ENCODE measurements at places on chromosomes 5 and 9.
A peak's percentile ranks its signal among the peaks of the same experiment; 100 is the strongest.

DNA sequence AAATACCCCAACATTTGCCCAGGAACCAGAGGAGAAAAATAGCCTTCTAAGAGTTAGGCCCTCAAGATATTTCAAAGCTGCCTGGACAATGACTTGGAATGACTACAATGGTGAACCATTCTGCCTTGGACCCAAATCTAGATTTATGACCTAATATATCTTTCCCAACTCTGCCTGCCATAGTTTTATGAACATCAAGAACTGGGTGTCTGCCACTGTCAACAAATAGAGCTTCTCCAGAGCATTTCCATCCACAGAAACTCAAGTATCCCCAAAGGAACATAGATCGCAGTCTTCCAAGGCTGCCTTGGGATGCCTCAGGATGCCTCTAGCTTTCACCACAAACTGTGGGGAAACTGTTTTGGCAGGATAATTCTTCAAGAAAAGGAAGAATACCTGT lies 48.2 kb upstream of the NFIB start:
- peak; percentile 58 for DNase-seq

DNA sequence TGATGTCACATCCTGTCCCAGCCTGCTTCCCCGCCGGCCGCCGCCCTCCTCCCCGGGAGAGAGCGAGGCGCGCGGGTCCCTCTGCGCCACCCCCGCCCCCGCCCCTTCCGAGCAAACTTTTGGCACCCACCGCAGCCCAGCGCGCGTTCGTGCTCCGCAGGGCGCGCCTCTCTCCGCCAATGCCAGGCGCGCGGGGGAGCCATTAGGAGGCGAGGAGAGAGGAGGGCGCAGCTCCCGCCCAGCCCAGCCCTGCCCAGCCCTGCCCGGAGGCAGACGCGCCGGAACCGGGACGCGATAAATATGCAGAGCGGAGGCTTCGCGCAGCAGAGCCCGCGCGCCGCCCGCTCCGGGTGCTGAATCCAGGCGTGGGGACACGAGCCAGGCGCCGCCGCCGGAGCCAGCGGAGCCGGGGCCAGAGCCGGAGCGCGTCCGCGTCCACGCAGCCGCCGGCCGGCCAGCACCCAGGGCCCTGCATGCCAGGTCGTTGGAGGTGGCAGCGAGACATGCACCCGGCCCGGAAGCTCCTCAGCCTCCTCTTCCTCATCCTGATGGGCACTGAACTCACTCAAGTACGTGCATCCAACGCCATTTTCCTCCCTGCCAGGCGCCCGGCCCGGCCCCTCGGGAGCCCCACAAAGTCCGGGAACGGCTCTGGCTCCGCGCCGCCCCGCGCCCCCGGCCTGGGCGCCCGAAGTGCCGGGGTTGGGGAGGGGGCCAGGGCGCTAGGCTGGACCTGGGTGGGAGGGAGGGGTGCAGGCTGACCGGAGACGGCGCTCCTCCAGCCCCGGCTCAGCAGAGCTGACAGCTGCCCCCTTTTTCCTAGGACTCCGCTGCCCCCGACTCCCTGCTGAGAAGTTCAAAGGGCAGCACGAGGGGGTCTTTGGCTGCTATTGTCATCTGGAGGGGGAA lies 12.0 kb upstream of the OLFM1 start:
- DNase-seq: no peak

- no peak for DNase-seq
Observed at GRCh38 chr5:178441486-178442270, 148.5 kb downstream of the COL23A1 start.

DNA sequence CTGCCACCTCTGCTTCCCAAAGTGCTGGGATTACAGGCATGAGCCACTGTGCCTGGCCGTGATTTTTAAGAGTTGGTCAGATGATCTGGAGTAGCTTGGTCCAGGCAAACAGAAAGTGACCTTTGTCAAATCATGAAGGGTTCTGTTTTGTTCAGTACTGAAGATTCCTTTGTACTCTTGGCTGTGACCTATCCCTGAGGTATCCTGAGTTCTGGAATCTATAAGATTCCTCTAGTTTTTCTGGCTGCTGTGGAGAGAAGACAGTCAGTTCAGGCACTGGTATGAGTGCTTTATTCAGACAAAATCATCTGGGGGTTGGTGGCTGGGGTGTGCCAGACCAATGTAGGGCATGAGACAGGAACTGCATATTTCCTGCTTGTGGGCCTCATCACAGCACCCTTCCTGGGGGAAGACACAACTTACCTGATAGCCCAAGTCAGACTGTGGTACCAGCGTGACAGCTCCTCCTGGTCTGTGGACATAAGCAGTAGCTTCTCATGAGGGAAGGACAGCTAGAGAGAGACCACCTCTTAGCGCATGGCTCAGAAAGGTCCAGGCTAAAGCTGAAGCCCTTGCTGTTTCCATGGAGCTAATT lies 3.1 kb downstream of the ARHGEF39 start:
- no peak for DNase-seq

DNA sequence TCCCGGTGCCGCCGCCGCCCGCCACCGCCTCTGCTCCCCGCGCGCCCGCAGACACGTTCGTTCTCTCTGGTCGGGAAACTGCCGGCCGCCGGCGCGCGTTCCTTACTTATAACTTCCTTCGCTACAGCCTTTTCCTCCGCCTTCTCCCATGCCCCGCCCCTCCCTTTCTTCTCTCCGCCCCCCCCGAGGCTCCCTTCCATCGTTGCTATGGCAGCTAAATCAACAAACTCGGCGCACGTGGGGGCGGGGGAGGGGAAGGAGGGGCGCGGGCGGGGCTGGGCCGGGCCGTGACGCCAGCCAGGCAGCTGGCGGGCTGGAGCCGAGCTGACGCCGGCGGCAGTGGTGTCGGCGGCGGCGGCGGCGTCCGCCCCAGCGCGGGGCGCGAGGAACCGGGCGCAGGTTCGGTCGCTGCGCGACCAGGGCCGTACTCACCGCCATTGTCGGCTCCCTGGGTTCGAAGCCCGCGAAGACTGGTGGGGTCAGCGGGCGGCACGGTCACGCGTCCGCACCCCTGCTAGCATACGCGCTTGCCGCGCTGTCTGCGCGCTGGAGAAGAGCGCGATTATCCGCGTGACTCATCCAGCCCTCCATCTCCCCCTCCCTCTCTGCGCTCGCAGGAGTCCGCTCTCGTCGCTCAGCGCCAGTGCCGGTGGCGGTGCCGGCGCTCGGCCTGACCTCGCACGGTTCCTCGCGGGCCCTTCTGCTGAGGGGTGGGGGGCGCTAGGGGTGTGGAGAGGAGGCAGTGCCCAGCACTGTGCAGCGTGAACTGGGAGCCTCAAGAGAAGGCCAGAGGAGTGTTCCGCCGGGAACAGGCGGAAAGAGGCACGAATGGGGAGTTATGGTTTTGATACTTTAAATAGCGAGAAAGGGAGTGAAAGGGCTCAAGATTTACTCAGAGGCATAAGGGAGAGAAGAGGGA lies at the start of gene KLF4:
TSS of gene KLF4 (minus strand) at position 83 of the 919 bp plus-strand sequence. CDS start 597 bp downstream, outside the sequence.
- peak; percentile 87 for DNase-seq

GRCh38 chr5:147504011-147504410 lies 5.9 kb downstream of the DPYSL3 start:
- DNase-seq: peak; percentile 88

GRCh38 chr9:118568704-118569103 lies 800.5 kb downstream of the BRINP1 start:
- no peak for DNase-seq

DNA sequence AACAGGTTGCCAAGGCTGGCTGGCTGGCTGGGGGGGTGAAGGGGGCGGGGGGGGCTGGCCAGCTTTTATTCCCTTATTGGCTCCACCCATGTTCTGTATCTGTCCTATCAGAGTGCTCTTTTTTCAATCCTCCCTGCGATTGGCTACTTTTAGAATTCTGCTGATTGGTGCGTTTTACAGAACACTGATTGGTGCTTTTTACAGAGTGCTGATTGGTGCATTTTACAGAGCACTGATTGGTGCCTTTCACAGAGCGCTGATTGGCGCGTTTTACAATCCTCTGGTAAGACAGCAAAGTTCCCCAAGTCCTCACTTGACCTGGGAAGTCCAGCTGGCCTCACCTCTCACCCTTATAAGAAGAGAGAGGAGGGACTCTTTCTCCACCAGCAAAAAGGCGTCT lies 175.9 kb downstream of the ERCC6L2 start:
- DNase-seq: no peak

GRCh38 chr9:108761655-108762347 lies 94.0 kb downstream of the ACTL7B start:
- peak; percentile 25 for DNase-seq

DNA sequence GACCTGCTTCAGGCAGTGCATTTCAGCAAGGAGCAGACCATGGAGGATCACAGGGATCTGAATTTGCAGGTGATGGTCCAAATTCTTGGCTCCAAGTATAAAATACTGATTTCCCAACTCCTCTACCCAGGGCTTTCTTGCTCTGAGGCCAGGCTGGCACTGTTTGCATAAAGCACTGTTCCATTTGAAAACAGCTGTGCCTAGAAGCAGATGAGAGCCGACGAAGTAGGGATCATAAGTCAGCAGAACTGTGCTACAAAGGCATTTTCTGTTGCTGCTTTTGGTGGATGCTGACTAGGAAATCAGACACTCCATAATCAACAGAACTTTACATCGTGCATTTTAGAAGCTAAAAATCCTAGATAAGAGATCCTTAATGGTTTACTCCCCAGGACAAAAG lies 126.4 kb downstream of the MAT2B start:
- no peak for DNase-seq

GRCh38 chr9:14209399-14210345 lies 104.3 kb downstream of the NFIB start:
- no peak for DNase-seq

DNA sequence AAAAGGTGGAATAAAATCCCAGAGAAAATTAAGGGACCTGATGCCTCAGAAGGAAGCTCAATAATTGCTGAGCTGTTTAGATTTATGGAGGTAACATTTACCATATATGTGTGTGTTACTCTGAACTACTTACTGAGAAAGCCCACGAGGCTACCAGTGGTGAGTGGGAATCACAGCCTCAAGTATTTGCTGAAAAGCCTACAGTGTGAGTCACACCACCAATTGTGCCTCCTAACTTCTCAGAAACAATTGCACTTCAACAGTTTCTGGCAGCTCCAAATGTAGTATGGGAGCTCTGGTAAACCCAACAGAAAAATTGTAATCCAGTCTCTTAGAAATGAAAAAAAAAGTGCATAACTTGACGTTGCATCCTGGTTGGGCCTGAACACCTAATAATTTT lies 551.6 kb downstream of the PRDM9 start:
- no peak for DNase-seq

DNA sequence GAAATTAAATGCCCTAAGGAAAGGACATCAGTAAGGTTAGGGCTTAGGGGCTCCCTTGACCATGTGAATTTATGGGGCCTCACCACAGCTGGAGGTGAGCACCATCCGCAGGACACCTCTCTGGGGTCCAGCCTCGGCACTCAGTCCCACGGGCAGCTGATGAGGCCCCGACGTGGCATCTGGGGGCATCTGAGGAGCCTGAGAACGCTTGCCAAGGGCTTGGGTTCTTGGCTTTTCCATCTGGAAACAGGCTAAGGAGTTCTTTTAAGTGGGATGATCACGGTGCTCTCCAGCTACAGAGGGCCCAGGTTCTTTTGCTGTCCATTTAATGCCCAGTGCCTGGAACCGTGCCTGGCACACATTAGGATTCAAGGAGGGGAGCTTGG lies 3.6 kb downstream of the NKX2-5 start:
- DNase-seq: no peak

DNA sequence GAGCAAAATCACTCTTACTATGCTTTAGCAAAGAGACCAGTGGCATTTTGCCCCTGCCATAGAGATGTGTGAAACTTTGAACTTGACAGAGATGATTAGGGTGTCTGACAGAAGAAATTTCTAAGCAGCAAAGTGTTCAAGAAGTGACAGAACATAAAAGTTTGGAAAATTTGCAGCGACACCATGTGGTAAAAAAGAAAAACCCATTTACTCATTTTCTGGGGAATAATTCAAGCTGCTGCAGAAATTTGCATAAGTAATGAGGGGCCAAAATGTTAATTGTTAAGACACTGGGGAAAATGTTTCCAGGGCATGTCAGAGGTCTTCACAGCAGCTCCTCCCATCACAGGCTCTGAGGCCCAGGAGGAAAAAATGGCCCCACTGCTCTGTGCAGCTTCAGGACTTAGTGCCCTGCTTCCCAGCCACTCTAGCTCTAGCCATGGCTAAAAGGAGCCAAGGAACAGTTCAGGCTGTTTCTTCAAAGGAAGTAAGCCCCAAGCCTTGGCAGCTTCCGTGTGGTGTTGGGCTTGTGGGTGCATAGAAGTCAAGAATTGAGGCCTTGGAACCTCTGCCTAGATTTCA lies 6.1 kb upstream of the AP3B1 start:
- DNase-seq: no peak

- DNase-seq: no peak
Observed at GRCh38 chr5:81852291-81853029, 101.6 kb upstream of the SSBP2 start.

DNA sequence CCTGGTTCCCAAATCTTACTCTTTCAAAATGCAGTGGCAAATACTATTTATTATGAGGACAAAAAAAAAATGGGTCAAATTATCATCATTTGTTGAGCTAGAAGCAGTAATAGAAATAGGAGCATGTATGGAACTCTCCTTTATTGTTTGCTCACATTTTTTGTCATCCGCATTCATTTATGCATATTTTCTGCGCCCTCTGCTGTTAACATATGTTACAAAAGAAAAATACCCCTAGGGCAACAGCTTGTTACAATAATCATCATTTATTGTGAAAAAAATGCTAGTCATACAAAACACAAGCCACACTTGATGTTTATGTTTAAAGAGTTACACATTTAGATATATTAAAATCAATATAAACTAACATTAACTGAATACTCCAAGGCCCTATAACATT lies 328.2 kb downstream of the TUSC1 start:
- DNase-seq: no peak

DNA sequence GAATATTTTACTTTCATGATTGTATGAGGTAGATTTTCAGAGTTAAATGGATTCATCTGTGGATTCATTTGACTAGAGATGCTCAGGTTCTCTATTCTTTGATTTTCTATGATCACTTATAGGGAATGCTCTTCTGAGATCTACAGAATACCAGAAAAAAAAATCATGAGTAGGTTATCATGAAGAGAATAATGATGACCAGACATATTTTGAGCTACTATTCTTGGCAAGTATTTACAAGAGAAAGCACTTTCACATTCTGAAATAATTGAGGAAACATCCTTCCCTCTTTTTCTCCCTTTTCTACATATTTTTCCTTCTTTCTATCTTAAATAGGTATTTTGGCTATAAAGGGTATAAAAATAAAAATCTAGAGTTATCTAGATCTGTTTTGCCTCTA lies 543.0 kb upstream of the TUSC1 start:
- no peak for DNase-seq

GRCh38 chr5:63570752-63571151 lies 391.5 kb downstream of the HTR1A start:
- no peak for DNase-seq

DNA sequence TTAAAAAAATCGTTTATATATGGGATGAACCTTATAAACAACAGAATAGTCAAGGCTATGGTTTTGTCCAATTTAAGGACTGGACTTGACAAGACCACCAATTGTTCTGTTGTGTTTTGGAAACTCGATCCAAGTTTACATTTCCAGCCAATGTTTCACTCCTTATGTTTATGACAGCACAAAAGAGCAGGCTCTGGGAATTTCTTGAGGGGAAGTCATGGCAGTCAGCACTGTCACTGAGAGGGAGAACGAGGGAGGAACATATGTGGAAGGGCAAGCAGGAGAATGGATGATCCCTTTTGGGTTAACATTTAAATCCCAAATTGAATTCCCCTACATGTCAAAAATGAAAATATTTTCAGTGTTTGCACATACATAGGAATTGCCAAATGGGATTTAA lies 292.5 kb downstream of the MARCHF11 start:
- DNase-seq: no peak

GRCh38 chr5:59615272-59615671 lies 278.3 kb downstream of the PDE4D start:
- DNase-seq: no peak
